ENCODE measurements at places on chromosomes 6 and 20. TPM values are rescaled to one million over a fixed set of nuclear protein-coding genes. Genes with fewer than 3 reads are reported as not detected.

- DNase-seq = no peak
Measured at GRCh38 chr20:37377346-37378081, 31.6 kb downstream of the SRC start.

- DNase-seq = no peak
Measured at GRCh38 chr6:90154755-90155470, 141.7 kb downstream of the BACH2 start.

- peak; percentile 95 for DNase-seq
Measured at GRCh38 chr6:30690403-30691207, at the start of gene NRM. Gene NRM, minus strand, starts transcription at chr6:30690984. Its CDS starts 10 bp downstream, at chr6:30690974.

- DNase-seq = no peak
Measured at GRCh38 chr6:132790450-132790849, 8.0 kb downstream of the SLC18B1 start.

GRCh38 chr6:158396136-158396535 is 83.9 kb downstream of the TULP4 start:
- DNase-seq = no peak

GRCh38 chr20:33594743-33595142 is 67.4 kb upstream of the C20orf144 start:
- DNase-seq = no peak

DNA sequence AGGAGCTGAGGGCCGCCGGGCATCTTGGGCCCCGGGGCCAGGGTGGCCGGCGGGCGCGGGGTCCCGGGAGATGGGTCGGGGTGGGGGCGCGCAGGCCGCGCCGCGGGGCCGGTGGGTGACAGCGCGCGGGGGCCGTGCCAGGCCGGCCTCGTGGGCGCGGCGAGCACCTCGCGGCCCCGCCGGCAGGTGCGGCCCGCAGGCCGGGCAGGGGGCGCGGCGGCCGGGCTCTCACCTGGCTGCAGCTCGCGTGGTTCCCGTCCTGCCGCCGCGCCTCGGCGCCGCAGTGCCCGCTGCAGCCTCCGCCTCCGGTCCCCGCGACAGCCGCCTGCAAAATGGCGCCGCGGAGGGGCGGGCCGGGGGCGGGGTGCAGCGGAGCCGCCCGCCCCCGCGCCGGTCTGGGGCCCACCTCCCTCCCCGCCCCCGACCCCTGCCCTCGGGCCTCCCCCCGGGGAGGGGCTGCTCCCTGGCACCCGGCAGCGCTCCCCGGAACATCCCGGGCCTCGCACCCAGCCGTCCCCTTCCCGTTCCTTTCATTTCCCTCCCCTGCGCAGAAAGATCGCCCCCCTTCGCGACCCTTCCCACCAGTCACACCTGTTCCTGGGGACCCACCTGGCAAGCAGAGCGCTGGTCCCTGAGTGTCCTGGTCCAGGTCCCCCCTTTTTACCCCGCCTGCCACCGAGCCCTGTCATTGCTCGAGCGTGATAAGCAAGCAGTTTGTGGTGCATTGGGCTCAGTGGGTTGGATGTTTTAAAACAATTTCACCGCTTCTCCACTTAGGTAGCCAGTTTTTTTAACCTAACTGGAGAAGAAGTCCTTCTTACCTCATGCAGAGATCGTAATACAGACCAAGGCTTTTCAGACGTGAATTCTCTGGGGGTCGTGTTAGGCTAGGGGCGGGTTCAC is at the start of gene SLC23A2:
Gene SLC23A2, minus strand, starts transcription at position 337 of the 903 bp plus-strand sequence. CDS start 68,948 bp downstream, outside the sequence.
- peak; percentile 82 for DNase-seq

DNA sequence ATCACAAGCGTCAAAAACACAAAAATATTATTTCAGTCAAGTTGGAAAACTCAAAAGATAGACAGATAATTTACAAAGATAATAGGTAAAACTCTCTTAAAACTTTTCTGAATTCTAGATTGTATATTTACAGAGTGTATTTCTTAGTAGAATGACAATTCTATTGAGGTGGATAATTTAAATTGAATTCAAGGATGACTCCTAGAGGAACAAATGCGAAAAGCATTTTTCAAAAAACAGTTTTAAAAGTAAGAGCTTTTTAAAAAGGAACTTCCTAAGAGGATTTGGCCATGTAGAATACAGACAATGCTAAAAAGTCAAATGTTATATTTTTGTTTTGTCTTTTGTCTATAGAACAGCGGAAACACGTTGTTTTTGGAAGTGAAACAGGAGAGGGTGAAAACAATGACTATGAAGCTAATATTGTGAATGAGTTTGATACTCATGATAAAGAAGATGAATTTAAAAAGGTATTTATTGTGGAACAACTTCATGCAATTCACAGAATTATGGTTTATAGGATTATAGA is 90.1 kb downstream of the DNAH8 start:
- DNase-seq = no peak

DNA sequence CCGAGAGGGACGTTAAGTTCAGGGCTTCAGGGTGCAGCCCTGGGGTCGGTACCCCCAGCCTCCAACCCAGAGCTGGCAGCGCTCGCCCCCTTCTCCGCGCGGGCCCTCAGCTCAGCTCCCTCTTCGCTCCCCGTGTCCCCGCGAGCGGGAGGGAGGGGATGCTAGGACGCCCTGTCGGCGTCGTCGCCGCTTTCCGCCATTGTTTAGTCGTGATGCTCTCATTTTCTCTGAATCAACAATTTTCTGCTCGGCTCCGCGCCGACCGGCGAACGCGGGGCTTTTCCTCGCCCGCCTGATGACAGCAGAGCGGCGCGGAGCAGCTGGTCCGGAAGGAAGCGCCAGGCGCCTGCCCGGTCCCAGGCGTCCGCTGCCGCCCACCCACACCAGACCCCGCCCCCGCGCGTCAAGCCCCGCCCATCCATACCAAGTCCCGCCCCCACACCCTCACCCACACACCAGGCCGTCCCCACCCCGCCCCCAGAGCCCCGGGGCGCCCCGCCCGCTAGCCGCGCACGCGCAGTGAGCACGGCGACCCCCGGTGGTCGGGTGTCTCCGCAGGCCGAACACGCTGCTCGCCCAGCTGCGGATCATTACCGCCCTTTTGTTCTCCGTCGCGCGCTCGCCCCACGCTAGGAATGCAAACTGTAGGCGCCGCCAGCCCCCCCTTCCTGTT is 50.1 kb upstream of the SLC32A1 start:
- DNase-seq = peak; percentile 83

- DNase-seq = peak; percentile 88
Measured at GRCh38 chr6:41683523-41684310, 45.4 kb downstream of the MDFI start.

DNA sequence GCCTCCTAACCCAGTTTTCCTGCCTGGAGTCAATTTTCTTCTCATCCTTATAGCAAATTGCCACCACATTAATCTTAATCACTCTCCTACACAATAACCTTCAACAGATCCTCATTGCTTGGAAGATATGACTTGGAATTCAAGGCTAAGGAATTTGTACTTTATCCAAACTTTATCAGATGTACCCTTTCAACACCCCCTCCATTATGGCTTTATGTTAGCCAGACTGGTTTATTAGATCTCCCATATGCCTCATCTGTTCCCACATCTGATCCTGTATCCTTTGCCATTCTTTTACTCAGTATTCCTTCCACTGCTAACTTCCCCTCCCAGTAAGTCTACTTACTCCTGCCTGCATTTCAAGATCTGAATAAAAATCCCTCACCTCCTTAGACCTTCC is 4.0 kb upstream of the FRK start:
- DNase-seq = no peak

- DNase-seq = no peak
Measured at GRCh38 chr6:89410788-89411144, 1.3 kb downstream of the RRAGD start.

- peak; percentile 20 for DNase-seq
Measured at GRCh38 chr6:33171880-33172687, 20.2 kb downstream of the COL11A2 start.

DNA sequence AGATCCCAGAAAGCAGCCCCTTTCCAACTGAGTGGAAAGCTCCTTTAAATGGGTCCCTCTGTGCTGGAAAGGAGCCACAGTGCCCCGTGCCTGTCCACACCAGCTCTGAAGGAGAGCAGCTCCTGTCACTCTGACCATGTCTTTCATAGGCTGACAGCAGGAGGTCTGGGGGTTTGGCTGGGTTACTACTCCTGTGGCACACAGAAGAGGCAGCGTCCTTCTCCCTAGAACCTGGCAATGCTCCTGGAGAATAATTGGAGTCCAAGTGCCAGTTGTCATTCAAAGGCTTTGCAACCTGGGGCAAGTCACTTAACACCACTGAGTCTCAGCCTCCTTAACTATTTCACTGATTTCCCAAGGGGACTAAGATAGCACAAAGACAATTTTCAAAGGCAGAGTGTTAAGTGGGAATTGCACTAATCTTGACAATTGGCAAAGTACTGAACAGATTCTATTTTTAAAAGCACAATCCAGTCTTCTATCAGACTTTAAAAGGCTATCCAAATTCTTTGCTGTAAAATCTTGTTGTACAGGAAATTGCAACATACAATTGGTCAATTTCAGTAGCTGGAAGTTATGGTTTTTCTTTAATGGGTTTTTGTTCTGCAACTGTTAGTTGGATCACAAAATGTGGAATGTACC is 457.2 kb downstream of the KIF16B start:
- DNase-seq = no peak

- DNase-seq = no peak
Measured at GRCh38 chr6:101516578-101516977, 123.1 kb downstream of the GRIK2 start.

DNA sequence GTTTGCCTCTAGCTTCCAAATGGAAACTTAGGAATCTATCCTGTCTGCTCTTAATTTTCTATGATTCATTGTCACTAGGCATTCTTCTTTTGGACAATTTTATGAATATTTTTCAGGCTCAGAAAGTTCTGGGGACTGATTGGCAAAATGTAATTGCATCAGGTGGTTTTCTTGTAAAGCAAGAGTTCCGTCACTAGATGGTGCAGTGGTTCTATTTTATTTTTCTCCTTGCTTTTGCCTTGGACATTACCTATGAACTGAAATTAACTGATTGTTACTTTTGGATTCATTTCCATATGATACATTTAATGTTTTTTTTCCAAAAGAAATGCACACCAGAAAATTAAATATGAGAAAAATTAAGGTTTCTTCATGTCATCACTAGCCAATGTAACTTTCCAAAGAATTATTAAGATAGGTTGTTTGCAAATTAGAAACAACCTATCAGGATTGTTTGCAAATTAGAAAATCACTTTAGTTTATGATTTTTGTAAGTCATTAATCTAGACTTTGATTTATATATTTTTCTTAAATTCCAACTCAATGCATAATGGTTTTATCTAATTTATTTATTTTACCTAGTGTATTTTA is 48.0 kb downstream of the TMEM170B start:
- DNase-seq = no peak

The GTSF1L gene
- total RNA-seq = not detected

The GPX6 gene
- not detected for total RNA-seq

The ZC3H12D gene
- total RNA-seq = 3.0 TPM

The SASH1 gene
- 89.7 TPM for total RNA-seq

The TCP11 gene
- total RNA-seq = not detected

The LMBRD1 gene
- total RNA-seq = 53.1 TPM

The ASIP gene
- not detected for total RNA-seq
